Activated effector memory CD4-positive, alpha-beta T cell treated with anti-CD3 and anti-CD28 coated beads, Interleukin-2, amount 50 U/mL, for 16 hours (primary cell): ENCODE measurements at places on chromosomes 1 and 21.

- DNase-seq = no peak
Observed at GRCh38 chr1:216824511-216824910, 101.3 kb upstream of the ESRRG start.

GRCh38 chr1:29237129-29237821 is 953 bp downstream of the PTPRU start:
- no peak for DNase-seq

DNA sequence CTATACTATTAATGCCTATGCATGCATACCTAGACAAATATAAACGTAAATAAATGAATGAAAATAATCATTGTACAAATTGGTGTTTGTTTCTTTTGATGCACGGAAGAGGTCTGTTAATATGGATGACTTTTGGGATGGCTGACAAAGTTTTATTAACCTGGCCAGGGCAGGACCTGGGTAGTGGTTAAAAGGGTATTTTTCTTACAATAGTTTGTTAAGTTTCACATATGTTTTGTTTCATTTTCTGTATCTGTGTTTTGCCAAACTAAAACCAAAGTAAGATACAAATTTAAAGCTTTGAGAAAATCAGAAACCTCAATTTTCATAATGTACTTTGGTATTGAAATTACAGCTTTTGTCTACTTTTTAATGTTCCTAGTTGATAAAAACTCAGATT is 222.7 kb upstream of the OLFM3 start:
- DNase-seq = no peak

- no peak for DNase-seq
Observed at GRCh38 chr1:203643213-203644045, 16.8 kb downstream of the ATP2B4 start.

DNA sequence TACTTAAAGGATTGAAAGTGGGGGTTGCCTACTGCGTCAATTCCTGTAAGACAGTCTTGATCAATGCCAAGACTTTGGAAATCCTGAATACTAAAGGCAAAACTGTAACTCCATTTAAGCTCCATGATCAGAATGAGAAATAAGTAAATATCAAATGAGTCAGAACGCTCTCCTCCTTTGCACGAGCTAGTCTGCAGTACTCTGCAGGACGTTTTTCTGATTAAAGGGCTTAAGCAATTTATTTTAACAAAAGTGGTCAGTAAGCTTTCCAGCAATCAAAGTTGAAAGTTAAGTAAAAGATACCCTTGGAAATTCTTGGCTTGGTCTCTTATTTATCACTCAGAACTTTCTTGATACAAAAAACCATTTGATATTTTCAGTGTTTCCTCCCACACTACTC is 35.7 kb upstream of the ARHGAP29 start:
- DNase-seq = no peak

DNA sequence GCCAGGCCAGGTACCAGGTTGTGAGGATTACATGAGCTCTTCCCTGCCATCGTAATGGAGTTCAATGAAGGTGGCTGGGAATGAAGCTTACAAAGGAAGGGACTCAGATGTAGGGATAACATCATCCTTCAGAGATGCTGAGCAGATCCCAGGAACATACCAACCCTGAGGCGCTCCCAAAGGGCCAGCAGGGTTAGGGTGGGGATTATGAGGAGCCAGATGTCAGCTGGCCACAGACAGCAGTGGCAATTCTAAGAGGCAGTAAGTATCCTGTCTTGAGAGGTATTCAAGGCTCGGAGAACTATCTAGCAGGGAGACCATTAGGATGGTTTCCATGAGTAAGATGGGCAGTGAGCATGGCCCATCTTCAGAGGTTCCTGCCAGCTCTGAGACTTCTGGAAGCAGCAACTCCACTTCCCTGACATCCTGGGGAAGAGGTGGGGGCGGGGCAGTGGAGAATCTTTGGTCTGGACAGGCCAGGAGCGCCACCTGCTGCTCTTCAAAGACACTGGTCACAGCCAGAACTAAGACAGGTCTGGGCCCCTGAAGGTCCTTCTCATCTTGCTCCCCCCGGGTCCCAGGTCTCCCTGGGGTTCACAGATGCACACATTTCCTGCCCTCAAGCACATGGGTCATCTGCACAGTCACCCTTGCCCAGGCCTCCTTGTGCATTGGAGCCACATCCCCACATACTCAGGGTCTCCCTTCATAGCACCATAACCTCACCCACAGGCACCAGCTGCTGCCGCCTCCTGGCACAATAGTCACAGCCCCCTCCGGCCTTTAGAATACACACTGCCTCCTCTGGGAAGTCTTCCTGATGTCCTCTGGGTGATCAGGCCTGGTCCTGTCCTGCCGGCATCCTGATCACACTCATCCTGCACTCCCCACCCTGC is 2.7 kb upstream of the SDC3 start:
- DNase-seq = peak; percentile 80

GRCh38 chr1:27350663-27351540 is 9.1 kb downstream of the SYTL1 start:
- DNase-seq = no peak
